ENCODE measurements at places on chromosomes 11 and 22. TPM values are rescaled to one million over a fixed set of nuclear protein-coding genes. Genes with fewer than 3 reads are reported as not detected.

DNA sequence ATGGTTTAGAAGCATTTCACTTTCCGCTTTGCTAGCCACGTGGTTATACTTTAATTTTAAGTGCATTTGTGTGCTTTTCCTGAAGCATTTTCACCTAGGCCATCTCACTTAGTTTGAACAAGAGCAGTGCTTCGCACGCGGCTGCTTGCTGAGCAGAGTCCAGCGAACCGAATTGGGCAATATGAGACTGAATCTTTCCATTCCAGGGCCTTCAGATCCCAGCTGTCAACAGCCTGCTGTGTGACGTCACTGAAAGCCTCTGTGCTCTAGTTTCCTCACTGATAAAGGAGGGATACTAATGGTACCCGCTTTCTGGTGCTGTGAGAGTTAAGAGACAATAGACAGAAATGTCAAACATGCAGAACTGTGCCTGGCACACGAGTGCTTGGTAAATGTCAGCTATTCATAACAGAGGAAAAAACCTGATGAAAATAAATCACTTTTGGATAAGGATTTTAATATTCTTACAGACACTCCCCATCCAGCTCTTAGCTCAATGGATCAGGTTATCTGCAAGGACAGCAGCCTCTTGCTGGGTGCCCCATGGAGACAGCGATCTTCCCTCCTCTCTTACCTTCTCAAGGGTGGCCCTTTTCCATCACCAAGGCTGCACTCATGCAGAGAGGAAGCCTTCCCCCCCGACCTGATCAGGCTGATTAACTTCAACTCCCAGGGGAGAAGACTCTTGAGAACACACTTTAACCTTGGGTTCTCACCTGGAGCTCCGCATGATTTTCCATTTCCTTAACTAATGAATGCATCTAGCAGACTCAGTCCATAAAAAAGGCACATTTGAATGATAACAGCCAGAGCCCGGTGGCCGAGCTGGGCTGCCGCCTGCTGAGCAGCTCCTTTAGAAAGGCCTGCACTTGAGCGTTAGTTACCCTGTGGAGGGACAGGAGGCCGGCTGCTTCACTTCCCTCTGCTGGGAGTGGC lies 3.5 kb upstream of the GLB1L3 start:
- DNase-seq: no peak
- H3K4me3 ChIP-seq: no peak overlapping the region
- no peak overlapping the region for H3K27ac ChIP-seq

DNA sequence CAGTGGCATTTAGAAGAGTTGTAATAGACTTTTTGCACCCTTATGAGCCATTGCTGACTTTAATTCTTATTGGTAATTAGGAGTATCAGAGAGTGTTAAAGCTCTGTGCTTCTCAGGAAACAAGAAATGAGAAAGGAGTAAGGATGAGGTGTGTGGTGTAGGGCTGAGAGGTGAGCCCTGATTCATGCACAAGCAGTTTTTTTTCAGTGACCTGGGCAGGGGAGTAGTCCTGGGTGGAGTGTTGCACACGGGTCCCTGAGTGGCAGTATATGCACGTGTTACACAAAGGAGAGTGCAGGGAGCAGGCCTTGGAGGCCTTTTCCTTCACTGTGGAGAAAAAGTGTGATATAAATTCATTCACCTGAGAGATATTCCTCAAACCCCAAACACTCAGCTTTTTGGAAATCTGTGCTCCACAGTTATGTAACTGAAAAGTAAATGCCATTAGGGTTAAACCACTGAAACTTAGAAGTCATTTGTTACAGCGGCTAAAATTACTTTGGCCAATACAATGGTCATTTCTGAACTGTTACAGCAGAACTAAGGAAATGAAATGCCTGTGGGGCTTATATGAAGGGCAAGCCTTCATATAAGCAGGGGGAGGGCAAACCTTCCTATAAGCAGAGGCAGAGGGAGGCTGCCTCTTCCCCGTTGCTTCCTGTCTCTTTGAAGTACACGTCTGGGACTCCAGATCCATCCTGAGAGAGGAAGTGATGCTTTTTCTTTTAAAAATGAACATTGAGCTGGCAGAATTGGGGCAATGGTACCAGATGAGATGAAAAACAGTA lies 62.6 kb upstream of the OLFML1 start:
- no peak overlapping the region for H3K27ac ChIP-seq
- no peak overlapping the region for H3K4me3 ChIP-seq
- no peaks in the 10 kb centered on the region for H3K36me3 ChIP-seq
- DNase-seq: no peak

Gene OR5B21
- total RNA-seq: not detected

DNA sequence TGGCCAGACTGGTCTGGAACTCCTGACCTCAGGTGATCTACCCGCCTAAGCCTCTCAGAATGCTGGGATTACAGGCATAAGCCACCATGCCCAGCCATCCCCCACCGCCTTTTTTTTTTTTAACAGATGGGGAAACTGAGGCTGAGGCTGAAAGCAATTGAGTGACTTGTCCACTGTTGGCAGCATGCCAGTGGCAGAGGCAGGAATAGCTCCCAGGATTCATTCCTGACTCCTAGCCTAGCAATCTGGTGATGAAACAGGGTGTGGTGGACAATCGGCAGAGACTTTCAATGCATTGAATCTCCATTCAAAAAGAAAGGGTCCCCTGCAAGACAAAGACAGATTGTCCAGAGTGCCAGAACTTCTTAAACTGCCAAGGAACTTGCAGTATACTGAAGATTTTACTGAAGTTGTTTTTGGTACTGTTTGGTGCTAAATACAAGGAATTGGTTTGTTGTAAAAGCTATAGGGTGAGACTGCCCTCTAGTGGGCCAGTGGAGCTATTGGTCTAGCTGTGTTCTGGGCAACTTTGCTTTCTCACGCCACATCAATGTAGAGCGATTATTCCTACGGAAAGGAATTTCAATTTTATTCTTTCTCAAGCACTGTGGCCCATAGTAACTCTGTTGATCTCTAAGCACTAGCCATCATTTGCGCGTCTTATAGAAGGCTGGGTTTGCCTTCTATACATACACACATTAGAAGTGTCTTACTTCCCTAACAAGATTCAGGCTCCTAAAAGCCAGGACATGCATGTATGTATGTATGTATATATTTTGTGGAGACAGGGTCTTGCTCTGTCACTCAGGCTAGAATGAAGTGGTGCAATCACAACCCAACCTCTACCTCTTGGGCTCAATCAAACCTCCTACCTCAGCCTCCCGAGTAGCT lies 21.0 kb downstream of the C22orf31 start:
- no peak overlapping the region for H3K4me3 ChIP-seq
- peaks cover 11% of the 10 kb centered on the region for H3K4me1 ChIP-seq
- peak; percentile 68 for DNase-seq
- H3K27me3 ChIP-seq: no peaks in the 10 kb centered on the region
